Activated CD4-positive, alpha-beta T cell treated with anti-CD3 and anti-CD28 coated beads, Interleukin-2, amount 50 U/mL, for 4 hours (primary cell): ENCODE measurements at places on chromosomes 4 and X.

GRCh38 chrX:148865277-148866210 lies 365.1 kb downstream of the AFF2 start:
- no peak for DNase-seq

- DNase-seq: no peak
These were observed 292.8 kb upstream of the ARSJ start for GRCh38 chr4:114272226-114272625.

DNA sequence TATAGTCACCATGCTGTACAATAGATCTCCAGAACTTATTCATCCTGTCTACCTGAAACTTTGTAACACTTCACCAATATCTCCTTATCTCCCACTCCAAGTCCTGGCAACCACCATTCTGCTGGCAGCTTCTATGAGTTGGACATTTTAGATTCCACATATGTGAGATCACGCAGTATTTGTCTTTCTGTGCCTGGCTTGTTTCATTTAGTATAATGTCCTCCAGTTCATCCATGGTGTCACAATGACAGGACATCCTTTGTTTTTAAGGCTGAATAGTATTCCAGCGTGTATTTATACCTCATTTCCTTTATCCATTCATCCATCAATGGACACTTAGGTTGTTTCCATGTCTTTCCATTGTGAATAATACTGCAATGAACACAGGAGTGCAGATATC lies 198.7 kb downstream of the QDPR start:
- DNase-seq: no peak

DNA sequence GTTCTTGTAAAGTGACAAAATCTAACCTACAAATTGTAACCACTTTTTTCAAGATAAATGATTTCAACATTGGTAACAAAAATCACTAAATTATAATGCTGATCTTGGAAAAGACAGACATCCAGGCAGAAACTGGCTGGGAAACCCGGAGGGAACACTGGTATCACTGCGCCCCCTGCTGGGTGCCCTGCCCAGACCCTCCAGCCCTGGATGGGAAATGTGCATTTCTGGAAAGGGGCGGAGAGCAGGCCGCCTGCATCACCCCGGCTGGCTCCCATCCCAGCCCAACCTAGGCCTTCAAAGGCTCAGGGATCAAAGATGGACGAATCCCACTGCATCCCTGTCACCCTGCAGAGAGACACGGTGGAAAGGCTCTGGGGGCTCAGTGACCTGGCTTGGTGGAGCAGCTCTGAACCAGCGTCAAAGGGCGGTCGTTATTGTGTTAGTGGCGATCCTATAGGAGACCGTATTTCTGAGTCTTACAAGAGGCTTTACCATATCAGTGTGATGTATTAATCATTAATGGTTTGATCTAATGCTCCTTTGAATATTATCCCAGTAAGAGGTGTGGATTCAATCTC lies 37.3 kb downstream of the ACOX3 start:
- peak; percentile 43 for DNase-seq

DNA sequence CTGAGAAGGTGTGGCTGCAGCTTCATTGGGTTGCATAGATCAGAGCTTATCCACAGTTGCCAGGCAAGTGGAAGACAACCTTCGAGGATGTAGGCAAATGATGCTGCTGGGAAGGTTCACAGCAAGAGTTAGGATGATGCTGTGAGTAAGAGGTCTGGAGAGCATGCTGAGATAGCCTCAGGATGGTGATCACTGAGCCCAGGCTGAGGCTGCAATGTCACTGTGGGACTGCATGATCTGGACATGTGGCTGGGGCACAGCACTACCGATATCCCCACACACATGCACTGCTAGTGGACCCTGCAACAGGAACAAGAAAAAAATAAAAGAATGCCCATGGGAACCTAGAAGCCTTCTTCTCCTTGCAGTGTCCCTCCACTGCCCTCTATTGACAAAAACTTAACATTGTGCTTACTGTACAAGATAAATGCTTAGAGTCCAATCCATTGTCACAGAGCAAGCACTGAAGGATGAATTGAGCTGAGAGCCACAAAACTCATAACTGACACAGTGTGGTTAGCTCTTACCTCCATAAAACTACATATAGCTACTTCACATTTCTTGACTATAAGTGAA lies 105.6 kb downstream of the CNKSR2 start:
- DNase-seq: no peak

GRCh38 chrX:551306-551705 lies 79.3 kb upstream of the SHOX start:
- no peak for DNase-seq

DNA sequence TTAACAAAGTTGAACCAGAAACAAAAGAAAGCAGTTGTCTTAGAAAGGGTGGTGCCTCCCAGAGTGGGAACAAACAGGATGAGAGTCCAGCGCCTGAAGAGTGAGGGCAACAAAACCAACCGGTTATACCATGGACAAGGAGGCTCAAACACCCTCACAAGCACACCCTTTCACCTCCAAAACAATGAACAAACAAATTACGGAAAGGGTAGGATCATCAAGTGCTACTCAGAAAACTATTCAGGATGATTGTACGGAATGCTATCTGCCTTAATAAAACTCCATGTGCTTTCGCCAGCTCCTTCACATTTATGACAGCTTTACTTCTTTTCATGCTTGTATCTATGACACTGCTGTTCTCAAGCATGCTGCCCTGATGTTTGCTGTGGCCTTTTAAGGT lies 26.8 kb downstream of the SLC39A8 start:
- DNase-seq: no peak

DNA sequence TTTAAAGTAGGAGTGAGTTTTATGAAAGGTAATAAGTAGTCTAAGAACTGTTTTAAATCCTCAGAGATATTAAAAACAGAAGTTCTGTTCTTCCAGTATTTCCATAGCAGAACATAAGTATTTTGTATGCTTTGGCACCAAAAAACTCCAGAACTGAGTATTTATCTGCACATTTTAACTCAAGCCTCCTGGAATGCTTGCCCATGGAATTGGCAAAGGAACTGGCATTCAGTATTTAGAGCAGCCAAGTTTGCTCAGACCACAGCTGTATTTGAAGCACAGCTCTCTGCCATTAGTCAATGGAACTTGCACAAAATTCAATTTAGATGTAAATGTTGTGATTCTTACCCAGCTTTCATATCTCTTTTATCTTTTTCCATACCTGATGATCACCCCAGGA lies 42.2 kb downstream of the NDNF start:
- no peak for DNase-seq

DNA sequence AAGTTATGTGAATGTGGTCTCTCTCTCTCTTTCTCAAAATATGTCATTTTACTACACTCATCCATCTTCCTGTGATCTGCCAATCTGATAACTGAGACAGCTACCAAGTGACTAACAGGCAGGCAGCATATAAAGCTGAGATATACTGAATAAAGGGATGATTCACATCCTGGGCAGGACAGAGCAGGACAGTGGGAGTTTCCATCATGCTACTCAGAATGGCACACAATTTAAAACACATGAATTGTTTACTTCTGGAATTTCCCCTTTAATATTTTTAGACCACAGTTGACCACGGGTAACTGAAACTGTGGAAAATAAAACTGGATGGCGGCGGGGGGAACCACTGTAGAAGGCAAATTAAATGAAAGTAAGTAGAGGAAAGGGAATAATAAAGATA lies 58.6 kb upstream of the DCTD start:
- no peak for DNase-seq

- no peak for DNase-seq
These were observed 48.9 kb downstream of the PCDH7 start for GRCh38 chr4:30769093-30769492.

- DNase-seq: no peak
These were observed 40.0 kb downstream of the TXK start for GRCh38 chr4:48093991-48094416.

- DNase-seq: no peak
These were observed 421.3 kb downstream of the FAT4 start for GRCh38 chr4:125736057-125736456.

DNA sequence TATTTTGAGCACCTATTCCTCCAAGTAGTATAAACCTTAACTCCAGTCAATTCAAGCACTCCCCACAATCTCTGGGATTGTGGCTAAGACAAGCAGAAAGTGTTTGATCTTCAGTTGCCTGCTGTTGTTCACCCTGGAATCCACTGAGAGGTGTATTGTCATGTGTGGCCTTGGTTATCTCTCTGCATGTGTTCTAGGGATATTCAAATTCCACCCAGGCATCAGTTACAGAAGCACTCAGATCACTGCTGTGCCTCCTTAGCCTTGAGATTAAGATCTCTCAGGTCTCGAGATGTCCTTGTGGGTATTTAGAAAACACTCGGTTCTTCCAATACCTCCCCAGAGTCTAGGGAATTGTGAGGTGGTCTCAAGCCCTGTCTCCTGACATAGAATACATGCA lies 213.3 kb downstream of the SMARCA1 start:
- DNase-seq: no peak

DNA sequence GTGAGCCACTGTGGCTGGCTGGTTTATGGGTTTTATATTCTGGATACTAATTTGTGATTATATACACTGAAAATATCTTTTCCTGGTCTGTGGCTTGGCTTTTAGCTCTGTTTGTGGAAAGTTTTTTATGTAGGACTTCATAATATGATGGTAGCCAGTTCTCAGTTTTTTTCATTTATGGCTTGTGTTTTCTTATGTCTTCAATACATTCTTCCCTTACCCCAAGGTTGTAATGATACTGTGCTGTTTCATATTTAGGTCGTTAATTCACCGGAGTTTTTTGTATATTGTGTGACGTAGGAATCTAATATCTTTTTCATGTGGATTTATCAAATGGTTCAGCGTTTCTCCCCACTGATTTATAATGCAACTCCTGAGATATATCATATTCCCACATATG lies 6.6 kb downstream of the ZFX start:
- no peak for DNase-seq

DNA sequence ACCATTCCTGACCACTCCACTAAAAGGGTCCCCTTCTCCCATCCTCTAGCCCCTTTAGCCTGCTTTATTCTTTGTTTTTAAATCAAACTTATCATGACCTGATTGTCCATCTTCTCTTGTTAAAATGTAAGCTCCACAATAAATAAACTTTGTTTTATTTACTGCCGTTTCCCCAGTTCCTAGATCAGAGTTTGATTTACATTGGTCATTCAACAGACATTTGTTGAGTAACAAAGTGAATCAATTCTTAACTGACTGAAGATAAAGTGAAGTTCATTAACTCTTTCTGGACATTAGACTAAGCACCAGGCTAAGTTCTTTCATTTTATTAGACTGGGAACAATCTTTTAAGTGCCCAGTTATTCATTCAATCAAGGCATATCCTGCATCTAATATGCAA lies 263.2 kb upstream of the FTHL17 start:
- no peak for DNase-seq

DNA sequence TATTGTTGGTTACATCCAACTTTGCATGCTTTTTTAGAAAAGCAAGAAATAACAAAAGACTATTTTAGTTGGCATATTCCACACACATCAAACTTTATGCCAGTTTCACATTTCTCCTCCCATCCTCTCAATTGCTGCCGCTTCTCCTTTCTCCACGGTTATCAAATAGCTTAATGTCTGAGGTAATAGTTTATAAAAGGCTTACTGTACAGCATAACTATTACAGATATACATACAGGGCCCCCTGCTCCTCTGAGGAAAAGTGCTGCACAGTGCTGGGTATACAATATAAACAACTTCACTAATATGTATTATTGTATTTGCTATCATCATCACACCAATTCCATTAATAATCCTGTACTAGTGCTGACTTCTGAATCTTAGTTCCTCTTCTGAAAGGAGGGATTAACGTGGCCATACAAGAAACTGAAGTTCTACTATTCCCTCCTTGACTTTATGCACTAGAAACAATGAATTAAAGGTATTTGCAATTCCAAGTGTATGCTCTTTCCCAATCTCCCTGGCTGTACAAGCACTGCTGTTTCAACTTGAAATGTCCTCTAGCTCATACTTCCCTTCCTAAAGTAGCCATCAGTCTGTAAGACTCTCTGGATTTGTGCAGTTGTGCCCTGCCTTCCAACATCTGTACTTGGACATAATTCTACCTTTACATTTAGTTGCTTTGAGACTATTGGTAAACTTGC lies 2.5 kb downstream of the CCNI start:
- DNase-seq: no peak

DNA sequence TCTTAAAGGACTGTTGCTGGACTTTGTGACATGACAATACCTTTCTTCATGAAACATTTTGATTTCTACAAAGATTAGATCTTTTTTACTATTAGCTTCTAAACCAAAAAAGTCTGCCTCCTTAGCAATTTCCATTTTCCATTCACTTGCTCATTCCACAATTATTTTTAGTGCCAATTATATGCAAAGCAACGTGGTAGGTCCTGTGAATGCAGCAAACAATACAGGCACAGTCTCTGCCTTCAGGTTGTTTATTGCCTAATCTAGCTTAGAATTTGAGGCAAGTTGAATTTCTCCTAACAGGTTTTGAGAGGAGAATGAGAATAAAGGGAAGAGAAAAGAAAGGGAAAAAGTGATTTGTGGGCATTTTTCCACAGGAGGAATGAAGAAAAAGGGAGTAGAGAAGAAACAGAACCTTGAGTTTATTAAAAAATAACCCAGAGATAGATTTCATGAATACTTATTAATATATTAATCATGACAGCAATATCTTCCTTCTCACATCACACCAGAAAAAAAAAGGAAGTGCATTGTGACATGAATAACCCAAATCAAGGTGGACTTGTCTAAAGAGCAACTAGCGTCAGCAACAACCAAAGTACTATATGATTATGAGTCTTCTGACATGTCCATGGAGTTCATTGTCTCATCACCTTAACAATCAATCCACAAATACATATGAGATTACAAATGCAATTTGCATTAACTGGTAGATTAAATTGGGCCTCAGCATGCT lies 16.3 kb upstream of the FRYL start:
- DNase-seq: no peak

DNA sequence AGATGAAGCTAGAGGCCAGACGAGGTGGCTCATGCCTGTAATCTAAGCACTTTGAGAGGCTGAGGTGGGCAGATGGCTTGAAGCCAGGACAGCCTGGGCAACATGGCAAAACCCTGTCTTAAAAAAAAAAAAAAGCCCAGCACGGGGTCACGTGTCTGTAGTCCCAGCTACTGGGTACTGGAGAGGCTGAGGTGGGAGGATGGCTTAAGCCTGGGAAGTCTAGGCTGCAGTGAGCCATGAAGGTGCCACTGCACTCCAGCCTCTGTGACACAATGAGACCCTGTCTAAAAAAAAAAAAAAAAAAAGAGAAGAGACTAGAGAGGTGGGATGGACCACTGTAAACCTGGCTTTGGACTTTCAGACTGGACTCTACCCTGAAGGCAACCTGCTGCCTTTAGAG lies 10.7 kb upstream of the LRBA start:
- DNase-seq: no peak

- DNase-seq: no peak
These were observed 139.2 kb upstream of the RBPJ start for GRCh38 chr4:26181616-26182015.

GRCh38 chrX:11739776-11740175 lies 18.3 kb upstream of the MSL3 start:
- DNase-seq: no peak

DNA sequence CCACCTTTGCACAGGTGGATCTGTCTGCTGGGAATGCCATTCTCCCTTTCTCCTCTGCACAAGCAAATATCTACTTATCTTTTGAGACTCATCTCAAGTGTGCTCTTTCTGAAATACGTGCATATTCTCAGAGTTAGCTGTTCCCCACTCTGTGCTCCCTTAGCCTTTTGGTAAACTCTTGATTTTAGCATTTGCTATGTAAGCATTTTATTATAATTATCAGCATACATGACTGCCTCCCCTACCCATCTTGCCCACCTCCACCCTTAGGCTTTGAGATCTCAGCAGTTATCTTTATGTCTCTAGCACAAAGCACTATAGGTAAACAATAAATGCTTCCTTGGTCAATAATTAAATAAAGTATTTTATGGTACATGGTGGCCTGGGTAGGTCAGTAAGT lies 11.5 kb downstream of the DRP2 start:
- no peak for DNase-seq
